ENCODE measurements at places on chromosomes 12 and 14. TPM values are rescaled to one million over a fixed set of nuclear protein-coding genes. Genes with fewer than 3 reads are reported as not detected.

Gene COCH
- 26.6 TPM for total RNA-seq

Gene TSPAN19
- total RNA-seq: not detected

Gene GARIN6
- total RNA-seq: not detected

Gene ZDHHC22
- 0.30 TPM for total RNA-seq

Gene ACYP1
- 25.5 TPM for total RNA-seq

Gene ADCY4
- not detected for total RNA-seq

Gene ERP29
- 126 TPM for total RNA-seq

Gene DMAC2L
- total RNA-seq: 11.5 TPM

Gene IL31
- total RNA-seq: not detected

Gene PCED1B
- total RNA-seq: 45.6 TPM

Gene SERPINA12
- not detected for total RNA-seq

Gene C12orf42
- not detected for total RNA-seq

Gene HOXC12
- total RNA-seq: not detected

Gene ARMH4
- total RNA-seq: 0.50 TPM

Gene NKX2-1
- 0.04 TPM for total RNA-seq

Gene CABP1
- total RNA-seq: 0.60 TPM

Gene RPL10L
- not detected for total RNA-seq

Gene DUSP6
- 8.5 TPM for total RNA-seq

All from A549 treated with DMSO at 1 μM for 4 hours (cell line).